Uterus (tissue), 4 donors: ENCODE measurements at places on chromosomes 4 and X. TPM values are rescaled to one million over a fixed set of nuclear protein-coding genes. Genes with fewer than 3 reads are reported as not detected.

- DNase-seq: no peak
- H3K4me3 ChIP-seq: no peak overlapping the region
- H3K27ac ChIP-seq: no peak overlapping the region
- H3K27me3 ChIP-seq: no peaks in the 10 kb centered on the region
- no peaks in the 10 kb centered on the region for H3K4me1 ChIP-seq
Observed at GRCh38 chr4:141058591-141059512, 74.4 kb downstream of the RNF150 start.

Gene PABPC1L2A
- not detected for total RNA-seq

- H3K4me1 ChIP-seq: no peaks in the 10 kb centered on the region
- H3K27me3 ChIP-seq: no peaks in the 10 kb centered on the region
Observed at GRCh38 chr4:15758294-15758693, 19.8 kb upstream of the CD38 start.

DNA sequence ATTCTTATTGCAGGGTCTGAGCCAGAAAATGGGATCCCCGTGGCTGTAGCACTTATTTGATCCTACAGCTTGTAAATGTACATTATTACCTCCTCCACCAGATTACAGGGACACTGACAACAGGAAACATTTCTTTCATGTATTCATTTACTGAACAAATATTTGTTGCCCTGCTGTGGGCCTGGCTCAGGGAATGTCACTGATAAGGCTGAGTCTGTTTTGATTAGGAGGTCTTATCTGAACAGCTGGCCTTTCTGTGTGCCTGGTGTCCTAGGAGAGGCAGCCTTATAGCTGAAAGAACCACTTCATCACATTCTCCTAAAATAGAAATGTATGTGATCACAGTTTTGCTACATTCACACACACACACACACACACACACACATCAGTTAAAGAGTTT is 45.5 kb upstream of the PROM1 start:
- H3K27ac ChIP-seq: no peak overlapping the region
- H3K36me3 ChIP-seq: no peaks in the 10 kb centered on the region
- no peaks in the 10 kb centered on the region for H3K27me3 ChIP-seq

- H3K27me3 ChIP-seq: no peaks in the 10 kb centered on the region
- no peaks in the 10 kb centered on the region for H3K4me1 ChIP-seq
- H3K27ac ChIP-seq: no peak overlapping the region
- no peaks in the 10 kb centered on the region for H3K36me3 ChIP-seq
- no peak for DNase-seq
Observed at GRCh38 chrX:26470941-26471340, 255.0 kb downstream of the MAGEB5 start.

- no peaks in the 10 kb centered on the region for H3K27me3 ChIP-seq
- no peak overlapping the region for H3K27ac ChIP-seq
- H3K4me1 ChIP-seq: no peaks in the 10 kb centered on the region
- no peaks in the 10 kb centered on the region for H3K36me3 ChIP-seq
- no peak overlapping the region for H3K4me3 ChIP-seq
Observed at GRCh38 chrX:39874202-39874816, 223.4 kb downstream of the BCOR start.

Gene S100P
- total RNA-seq: 0.26 TPM

GRCh38 chr4:113009461-113009860 is 40.0 kb upstream of the ANK2 start:
- H3K27ac ChIP-seq: no peak overlapping the region
- no peaks in the 10 kb centered on the region for H3K36me3 ChIP-seq
- no peak for DNase-seq
- H3K27me3 ChIP-seq: no peaks in the 10 kb centered on the region
- H3K4me1 ChIP-seq: no peaks in the 10 kb centered on the region

Gene CXCL3
- total RNA-seq: not detected

- no peak overlapping the region for H3K27ac ChIP-seq
- no peak overlapping the region for H3K4me3 ChIP-seq
- no peaks in the 10 kb centered on the region for H3K36me3 ChIP-seq
Observed at GRCh38 chr4:76430519-76431388, 4.3 kb upstream of the SHROOM3 start.

DNA sequence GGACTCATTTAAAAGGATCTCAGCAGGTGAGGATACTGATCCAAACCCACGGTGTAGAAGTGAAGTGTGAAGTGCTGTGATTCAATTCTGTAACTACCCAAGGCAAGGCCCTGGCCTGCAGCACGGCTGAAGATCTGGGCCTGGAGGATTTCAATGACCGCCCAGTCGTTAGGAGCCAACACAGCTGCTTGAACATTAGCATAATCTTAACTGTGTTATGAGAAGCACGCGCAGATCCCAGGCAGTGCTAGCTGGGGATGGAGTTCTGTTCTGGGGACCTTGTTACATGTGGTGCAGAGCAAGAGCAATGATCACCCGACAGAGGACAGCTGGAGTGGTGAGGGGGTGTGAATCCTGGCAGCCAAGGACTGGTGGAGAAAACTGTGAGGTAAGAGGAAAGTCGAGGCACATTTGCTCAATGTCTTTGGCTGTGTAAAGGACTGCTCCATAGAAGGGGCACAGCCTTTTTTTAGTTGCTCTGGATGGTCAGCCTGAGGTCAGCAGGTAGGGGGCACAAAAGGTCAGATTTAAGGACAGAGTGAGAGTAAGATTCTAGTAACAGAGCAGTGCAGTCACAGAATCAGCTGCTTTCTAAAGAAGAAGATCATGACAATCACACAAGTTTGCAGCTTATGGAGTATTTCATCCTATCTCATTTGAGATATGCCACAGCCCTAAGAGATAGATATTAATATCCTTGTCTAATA is 181.8 kb downstream of the DCLK2 start:
- H3K4me1 ChIP-seq: no peaks in the 10 kb centered on the region
- H3K27ac ChIP-seq: no peak overlapping the region
- no peak overlapping the region for H3K4me3 ChIP-seq
- no peaks in the 10 kb centered on the region for H3K36me3 ChIP-seq
- H3K27me3 ChIP-seq: no peaks in the 10 kb centered on the region

- H3K27me3 ChIP-seq: no peaks in the 10 kb centered on the region
- H3K4me1 ChIP-seq: no peaks in the 10 kb centered on the region
- H3K27ac ChIP-seq: no peak overlapping the region
- DNase-seq: no peak
- H3K4me3 ChIP-seq: no peak overlapping the region
- H3K36me3 ChIP-seq: no peaks in the 10 kb centered on the region
Observed at GRCh38 chrX:34426334-34426733, 230.8 kb downstream of the TMEM47 start.

GRCh38 chrX:41670112-41670511 is 18.7 kb upstream of the GPR34 start:
- no peak overlapping the region for H3K27ac ChIP-seq
- no peaks in the 10 kb centered on the region for H3K4me1 ChIP-seq
- H3K4me3 ChIP-seq: no peak overlapping the region

DNA sequence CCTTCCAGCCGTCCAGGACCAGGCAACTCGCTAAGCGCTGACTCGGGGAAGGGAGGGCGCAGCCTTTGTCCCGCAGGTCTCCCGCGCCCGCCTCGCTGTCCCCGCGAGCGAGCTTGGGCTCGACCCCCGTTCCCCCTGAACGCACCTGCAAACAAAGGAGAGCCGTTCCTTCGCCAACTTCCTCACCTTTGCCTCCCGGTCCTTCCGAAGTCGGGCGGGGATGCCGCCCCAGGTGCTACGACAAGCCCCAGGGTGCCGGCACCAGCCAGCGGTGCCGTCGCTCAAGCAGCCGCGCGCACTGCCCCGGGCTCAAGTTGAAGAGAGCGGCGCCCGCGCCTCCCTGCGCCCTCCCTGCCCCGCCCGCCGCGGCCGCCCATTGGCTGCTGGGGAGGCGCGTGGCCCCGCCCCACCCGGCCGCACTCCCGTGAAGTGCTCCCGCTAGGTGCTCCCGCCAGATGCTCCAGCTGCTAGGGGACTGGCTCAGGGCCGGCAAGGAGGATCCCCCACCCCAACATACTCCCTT is 107.1 kb downstream of the NSUN7 start:
- H3K36me3 ChIP-seq: no peaks in the 10 kb centered on the region
- H3K27ac ChIP-seq: no peak overlapping the region
- no peaks in the 10 kb centered on the region for H3K27me3 ChIP-seq
- peak; percentile 58 for DNase-seq
- peak overlapping the region; percentile 22 for H3K4me3 ChIP-seq

GRCh38 chr4:53633608-53634007 is 42.3 kb upstream of the LNX1 start:
- H3K36me3 ChIP-seq: no peaks in the 10 kb centered on the region
- no peak overlapping the region for H3K27ac ChIP-seq
- H3K4me1 ChIP-seq: no peaks in the 10 kb centered on the region

- H3K27ac ChIP-seq: no peak overlapping the region
- no peak for DNase-seq
- H3K27me3 ChIP-seq: no peaks in the 10 kb centered on the region
- H3K4me3 ChIP-seq: no peak overlapping the region
- no peaks in the 10 kb centered on the region for H3K4me1 ChIP-seq
- no peaks in the 10 kb centered on the region for H3K36me3 ChIP-seq
Observed at GRCh38 chr4:123052007-123052406, 129.6 kb upstream of the NUDT6 start.

DNA sequence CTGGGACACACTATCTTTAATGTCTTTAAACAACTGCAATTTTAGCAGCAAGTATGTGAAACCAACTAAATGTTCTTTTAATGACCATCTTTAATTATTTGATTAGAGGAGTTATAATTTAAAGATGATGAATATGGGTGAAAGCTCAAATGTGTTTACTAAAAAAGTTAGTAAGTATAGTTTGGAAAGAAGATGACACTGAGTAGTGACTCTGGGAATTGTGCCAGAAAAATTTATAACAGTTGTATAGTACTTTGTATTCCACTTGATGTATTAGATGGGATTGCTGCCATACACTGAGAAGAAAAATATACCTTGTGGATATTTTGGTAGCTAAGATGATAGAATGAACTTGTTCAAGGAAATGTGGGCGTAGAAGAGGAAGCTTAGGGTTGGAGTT is 19.5 kb upstream of the PACRGL start:
- no peaks in the 10 kb centered on the region for H3K4me1 ChIP-seq
- no peaks in the 10 kb centered on the region for H3K27me3 ChIP-seq
- H3K36me3 ChIP-seq: no peaks in the 10 kb centered on the region
- H3K4me3 ChIP-seq: no peak overlapping the region

DNA sequence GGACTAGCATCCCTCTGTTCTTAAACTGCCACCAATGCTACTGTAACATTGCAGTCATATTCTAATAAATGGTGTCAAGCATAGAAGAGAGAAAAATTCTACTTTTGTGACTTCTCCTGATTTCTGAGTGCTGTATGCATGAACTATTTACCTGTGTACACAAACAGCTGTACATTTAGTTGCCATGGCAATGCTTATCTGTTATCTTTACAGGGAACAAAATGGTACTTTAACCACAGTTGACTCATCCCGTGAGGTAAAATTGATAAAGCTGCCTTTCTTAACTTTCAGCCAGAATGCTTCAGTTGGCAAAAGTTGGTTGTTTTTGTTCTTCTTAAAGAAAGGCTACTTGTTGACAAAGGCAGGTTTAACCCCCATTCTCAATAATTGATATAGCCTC is 587.5 kb upstream of the MAGEB2 start:
- H3K27me3 ChIP-seq: no peaks in the 10 kb centered on the region
- no peak overlapping the region for H3K4me3 ChIP-seq
- no peak overlapping the region for H3K27ac ChIP-seq
- no peaks in the 10 kb centered on the region for H3K4me1 ChIP-seq
- H3K36me3 ChIP-seq: no peaks in the 10 kb centered on the region

DNA sequence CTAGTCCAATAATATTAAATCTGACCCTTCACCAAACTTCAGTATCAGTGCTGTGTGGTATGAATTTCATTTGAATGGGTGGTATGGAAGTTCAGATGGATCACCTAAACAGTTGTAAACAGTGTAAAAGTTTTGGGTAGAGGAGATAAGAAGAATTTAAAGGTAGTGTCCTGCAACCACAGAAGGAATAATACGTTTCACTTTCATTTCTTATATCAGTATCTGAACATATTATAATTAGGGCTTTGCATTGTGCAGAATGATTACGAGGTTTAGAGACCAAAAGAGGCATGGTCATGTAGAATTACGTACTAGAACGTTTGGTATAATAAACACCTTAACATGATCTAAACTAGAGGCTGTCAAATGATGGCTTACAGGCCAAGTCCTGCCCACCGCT is 116.1 kb downstream of the PDLIM5 start:
- H3K27me3 ChIP-seq: no peaks in the 10 kb centered on the region
- no peak for DNase-seq
- H3K4me3 ChIP-seq: no peak overlapping the region
- H3K36me3 ChIP-seq: no peaks in the 10 kb centered on the region

Gene MAP3K15
- 0.55 TPM for total RNA-seq

DNA sequence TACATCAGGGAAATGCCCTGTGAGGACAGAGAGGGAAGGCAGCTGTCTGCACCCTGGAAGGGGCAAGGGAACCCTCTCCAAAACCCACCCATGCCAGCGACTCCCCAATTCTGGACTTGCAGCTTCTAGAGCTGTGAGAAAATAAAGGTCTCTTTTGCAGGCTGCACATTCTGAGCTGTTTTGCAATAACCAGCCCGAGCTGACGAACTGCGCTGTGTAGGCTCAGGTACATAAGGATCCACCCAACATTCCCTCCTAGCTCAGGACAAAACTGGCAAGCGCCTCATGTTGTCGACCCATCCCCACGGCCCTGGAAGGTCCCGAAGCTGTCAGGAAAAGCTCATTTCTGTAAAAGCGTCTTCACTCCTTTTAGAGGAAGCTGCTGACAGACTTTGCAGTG is 271.8 kb downstream of the CRLF2 start:
- no peaks in the 10 kb centered on the region for H3K36me3 ChIP-seq
- no peak overlapping the region for H3K4me3 ChIP-seq
- no peak overlapping the region for H3K27ac ChIP-seq

DNA sequence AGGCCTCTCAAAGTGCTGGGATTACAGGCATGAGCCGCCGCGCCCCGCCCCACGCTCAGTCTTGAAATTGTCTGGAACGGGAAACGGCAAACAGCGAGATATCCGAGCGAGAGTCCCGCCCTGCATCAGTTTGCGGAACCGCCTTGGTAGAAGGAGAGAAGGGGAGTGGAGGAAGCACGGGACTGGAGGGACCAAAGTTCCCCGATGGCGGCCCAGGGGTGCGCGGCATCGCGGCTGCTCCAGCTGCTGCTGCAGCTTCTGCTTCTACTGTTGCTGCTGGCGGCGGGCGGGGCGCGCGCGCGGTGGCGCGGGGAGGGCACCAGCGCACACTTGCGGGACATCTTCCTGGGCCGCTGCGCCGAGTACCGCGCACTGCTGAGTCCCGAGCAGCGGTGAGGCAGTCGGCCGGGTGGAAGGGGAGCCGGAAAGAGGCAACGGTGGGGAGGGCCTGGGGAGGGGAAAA is at the start of gene BST1:
Gene BST1, plus strand, starts transcription at position 125 of the 463 bp plus-strand sequence. Its CDS starts 80 bp downstream, at position 205.
- DNase-seq: peak; percentile 53
- peak within 1 kb of the TSS; percentile 62 for H3K27ac ChIP-seq
- peak within 1 kb of the TSS; percentile 43 for H3K4me3 ChIP-seq
